Epithelial cell of prostate (primary cell): ENCODE measurements at places on chromosomes 4 and X.

- no peak for DNase-seq
Measured at GRCh38 chr4:82753238-82753637, 45.4 kb downstream of the SCD5 start.

DNA sequence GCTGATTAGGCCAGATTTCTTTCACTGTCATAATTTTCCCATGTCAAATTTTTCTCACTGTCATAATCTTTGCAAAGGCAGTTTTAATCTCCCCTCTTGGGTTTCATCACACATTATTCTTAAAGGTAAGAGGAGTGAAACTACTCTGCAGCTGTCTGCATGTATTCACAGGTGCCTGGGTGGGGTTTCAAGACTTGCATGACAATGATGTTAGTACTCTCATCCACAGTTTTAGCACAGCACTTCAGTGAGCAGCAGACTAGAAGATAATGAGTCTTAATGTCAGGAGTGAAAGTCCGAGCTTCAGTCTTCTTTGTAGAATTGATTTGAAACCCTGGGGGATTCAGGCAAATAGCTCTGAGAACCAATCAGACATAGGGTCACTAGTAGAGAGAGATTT, 182.5 kb upstream of the GALNT7 start:
- DNase-seq = no peak

DNA sequence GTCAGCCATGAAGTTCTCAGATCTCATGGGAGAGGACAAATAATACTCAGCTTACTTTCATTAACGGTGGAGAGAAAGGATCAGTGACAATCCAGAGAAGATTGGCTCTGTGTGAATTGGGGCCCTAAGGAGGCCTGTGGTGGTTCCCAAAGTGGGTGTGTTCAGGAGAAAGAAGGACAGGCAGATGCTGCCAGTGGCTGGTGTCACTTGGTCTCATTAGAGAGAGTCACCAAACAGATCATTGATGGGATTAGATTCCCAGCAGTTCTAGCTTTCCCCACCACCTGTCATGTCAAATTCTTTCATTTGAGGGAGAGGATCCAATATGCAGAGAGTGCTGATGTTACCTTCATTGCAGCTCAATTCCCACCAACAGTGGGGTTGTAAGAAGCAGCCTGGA, 8.0 kb downstream of the SMPX start:
- no peak for DNase-seq

- no peak for DNase-seq
Measured at GRCh38 chr4:167989815-167990214, 102.5 kb upstream of the ANXA10 start.

DNA sequence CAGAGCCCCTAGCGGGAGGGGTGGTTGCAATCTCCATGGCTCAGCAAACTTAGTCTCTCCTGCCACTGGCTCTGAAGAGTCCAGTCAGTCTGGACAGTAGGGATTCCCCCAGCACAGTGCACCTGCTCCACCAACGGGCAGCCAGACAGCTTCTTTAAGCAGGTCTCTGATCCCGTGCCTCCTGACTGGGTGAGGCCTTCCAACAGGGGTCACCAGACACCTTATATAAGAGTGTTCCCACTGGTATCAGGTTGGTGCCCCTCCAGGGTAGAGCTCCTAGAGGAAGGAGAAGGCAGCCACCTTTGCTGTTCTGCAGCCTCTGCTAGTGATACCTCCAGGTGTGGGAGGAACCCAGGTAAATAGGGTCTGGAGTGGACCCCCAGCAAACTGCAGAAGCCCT, 1393.4 kb downstream of the STIM2 start:
- no peak for DNase-seq

DNA sequence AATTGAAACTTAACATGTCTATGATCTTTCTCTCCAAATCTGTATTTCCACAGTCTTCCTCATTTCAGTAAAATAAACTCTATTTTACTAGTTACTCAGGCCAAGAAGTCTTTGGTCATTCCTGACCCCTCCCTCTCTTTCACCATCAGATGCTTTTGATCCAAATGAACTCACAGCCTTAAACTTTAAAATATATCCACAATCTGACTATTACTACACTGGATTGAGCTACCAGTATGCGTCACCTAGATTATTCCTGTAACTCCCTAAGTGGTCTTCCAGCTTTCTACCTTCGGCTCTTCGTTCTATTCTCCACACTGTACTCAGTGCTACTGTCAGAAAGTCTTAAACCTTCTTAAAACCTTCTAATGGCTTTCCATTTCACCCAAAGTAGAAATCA, 195.1 kb downstream of the FBXW7 start:
- no peak for DNase-seq

GRCh38 chr4:54392479-54392878, 163.4 kb downstream of the PDGFRA start:
- no peak for DNase-seq

- DNase-seq = no peak
Measured at GRCh38 chr4:38082424-38083385, 122.5 kb downstream of the PTTG2 start.

GRCh38 chr4:156594624-156595023, 377.0 kb downstream of the PDGFC start:
- DNase-seq = no peak

DNA sequence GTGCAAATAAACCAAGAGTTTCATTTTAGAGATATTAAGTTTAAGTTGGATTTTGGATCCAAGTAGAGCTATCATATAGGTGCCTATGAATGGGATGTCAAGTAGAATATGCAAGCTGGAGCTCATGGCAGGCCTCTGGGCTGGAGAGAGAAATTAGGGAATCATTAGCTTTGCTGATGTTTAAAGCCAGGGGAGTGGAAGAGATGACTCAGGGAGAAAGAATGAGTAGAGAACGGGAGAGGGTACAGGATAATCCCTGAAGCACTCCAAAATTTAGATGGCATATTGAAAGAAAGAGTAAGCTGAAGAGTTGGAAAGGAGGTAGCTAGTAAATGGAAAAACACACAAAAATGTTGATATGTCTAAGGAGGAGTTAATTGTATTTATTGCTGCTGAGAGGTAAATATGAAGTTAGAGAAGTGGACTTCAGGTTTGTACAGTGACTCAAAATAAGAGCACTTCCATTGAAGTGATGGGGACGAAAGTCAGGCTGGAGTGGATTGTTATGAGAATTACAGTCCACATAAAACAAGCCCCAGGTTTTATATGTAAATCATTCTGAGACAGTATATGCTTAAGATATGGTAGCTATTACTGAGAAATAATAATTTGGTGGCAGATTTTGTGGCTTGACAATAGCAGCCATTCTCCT, 72.5 kb upstream of the GRXCR1 start:
- DNase-seq = no peak

- DNase-seq = no peak
Measured at GRCh38 chrX:149398027-149398426, 107.1 kb downstream of the IDS start.

DNA sequence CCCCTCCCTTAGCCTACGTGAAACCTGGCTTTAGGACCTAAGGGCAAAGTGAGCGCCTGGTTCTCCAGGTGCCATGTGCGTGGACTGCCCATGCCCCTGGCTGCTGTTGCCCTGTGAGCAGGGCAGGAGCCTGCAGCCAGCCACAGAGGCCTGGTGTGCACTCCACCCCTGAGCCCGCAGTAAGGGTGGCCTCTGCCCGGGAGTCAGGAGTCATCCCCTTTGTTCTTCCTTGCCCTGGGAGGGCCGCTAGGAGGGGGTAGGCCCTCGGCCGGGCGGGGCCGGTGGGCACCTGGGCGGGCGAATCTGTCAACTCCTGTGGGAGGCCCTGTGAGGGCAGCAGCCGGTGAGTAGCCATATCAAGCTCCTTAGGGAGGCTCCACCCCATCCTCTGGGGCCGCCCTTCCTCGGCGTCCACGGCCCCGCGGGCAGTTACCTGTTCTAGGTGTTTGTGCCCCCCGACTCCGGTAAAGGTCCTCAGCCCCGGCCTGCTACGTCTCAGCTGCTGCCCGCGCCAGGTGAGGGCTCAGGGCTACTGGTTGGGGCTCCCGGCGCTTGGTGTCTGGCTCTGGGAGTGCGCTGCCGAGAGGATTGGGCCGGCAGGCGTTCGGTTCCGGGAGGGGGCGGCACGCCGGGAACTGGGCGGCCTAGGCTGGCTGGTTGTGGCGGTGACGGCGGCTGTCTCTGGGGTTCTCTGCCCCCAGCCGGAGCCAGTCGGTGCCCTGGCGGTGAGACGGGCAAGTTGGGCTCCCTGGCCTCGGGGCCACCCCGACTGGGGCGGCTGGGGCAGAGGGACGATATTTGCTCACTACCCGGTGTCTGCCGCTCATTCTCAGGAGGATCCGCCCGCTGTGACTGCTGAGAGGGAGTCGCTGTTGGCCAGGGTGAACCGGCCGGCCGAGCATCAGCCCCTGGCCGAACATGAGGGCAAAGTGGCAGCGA, 1060.2 kb downstream of the TECRL start:
- no peak for DNase-seq

DNA sequence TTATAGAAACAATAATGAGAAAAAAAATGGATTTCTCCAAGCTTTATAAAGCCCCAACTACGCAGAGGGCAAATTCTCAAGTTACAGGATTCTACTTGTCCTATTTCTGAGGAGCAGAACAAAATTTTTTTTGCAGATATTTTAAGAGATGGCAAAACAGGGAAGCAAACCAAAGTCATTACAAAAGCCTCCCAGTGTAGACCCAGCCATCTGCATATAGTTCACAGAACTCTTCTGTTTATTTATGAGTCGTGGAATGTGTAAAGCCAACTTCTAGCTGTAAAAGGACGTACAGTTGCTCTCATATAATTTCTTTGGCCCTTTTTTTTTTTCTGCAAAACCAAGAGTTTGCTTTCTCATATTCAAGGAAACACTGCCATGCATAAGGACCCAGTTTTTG, 120.4 kb downstream of the PCDH7 start:
- DNase-seq = no peak

DNA sequence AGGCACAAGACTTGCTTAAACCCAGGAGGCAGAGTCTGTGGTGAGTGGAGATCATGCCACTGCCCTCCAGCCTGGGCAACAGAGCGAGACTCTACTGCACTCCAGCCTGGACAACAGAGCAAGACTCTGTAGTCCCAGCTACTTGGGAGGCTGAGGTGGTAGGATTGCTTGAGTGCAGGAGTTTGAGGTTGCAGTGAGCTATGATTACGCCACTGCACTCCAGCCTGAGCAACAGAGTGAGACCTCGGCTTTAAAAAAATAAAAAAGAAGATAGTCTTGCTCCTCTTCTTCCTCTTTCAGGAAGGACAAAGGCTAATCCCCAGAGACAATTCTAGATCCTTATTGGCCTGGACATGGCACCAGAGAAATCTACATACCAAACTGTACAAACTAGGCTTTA, 5.7 kb upstream of the PPEF2 start:
- DNase-seq = no peak

- DNase-seq = no peak
Measured at GRCh38 chr4:67500373-67500772, 44.9 kb downstream of the CENPC start.

DNA sequence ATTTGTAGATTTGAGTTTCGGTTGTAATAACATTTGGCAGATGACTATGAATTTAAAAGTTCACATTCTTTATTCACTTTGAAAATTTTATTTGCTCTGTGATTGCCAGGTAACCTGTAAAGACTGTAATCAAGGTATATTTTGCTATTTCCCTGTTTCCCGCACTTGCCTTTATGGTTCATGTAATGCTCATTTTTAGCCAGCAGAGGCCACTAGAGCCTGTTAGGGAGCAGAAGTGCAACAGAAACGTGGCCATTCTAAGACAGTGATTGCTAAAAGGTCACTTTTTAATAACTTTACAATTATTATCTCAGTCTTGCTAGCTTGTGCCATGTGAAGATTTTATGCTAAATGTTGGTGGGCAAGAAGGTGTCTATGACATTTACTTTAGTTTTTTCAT, 12.4 kb downstream of the YIPF6 start:
- no peak for DNase-seq

DNA sequence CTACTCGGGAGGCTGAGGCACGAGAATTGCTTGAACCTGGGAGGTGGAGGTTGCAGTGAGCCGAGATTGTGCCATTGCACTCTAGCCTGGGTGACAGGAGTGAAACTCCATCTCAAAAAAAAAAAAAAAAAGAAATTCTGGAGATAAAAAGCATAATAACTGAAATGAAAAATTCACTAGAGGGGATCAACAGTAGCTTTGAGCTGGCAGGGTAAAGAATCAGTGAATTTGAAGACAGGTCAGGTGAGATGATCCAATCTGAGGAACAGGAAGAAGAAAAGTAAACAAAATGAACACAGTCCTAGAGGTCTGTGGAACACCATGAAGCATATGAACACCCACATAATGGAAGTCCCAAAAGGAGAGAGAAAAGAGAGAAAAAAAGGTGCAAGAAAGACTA, 15.0 kb downstream of the TIMP1 start:
- DNase-seq = no peak

- no peak for DNase-seq
Measured at GRCh38 chr4:71229477-71230270, 109.1 kb upstream of the SLC4A4 start.

- DNase-seq = no peak
Measured at GRCh38 chr4:165443276-165443675, 64.5 kb downstream of the CPE start.
